ENCODE measurements at places on chromosomes 11 and 22. TPM values are rescaled to one million over a fixed set of nuclear protein-coding genes. Genes with fewer than 3 reads are reported as not detected.

The ESAM gene
- not detected for polyA plus RNA-seq

The F2 gene
- 0.03 TPM for polyA plus RNA-seq

DNA sequence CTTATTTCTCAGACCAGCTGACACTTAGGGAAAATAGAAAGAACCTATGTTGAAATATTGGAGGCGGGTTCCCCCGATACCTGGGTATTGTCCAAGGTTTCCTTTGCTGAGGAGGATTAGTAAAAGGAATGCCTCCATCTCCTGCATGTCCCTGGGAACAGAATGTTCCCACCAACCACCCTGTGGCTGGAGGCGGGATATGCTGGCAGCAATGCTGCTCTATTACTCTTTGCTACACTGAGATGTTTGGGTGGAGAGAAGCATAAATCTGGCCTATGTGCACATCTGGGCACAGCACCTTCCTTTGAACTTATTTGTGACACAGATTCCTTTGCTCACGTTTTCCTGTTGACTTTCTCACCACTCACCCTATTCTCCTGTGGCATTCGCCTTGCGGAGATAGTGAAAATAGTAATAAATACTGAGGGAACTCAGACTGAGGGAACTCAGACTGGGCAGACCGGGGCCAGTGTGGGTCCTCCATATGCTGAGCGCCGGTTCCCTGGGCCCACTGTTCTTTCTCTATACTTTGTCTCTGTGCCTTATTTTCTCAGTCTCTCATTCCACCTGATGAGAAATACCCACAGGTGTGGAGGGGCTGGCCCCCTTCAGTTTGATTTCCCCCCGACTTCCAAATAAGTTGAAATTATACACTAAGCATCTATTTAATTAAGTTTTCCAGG lies 32.1 kb downstream of the IGLL1 start:
- no peak for DNase-seq

DNA sequence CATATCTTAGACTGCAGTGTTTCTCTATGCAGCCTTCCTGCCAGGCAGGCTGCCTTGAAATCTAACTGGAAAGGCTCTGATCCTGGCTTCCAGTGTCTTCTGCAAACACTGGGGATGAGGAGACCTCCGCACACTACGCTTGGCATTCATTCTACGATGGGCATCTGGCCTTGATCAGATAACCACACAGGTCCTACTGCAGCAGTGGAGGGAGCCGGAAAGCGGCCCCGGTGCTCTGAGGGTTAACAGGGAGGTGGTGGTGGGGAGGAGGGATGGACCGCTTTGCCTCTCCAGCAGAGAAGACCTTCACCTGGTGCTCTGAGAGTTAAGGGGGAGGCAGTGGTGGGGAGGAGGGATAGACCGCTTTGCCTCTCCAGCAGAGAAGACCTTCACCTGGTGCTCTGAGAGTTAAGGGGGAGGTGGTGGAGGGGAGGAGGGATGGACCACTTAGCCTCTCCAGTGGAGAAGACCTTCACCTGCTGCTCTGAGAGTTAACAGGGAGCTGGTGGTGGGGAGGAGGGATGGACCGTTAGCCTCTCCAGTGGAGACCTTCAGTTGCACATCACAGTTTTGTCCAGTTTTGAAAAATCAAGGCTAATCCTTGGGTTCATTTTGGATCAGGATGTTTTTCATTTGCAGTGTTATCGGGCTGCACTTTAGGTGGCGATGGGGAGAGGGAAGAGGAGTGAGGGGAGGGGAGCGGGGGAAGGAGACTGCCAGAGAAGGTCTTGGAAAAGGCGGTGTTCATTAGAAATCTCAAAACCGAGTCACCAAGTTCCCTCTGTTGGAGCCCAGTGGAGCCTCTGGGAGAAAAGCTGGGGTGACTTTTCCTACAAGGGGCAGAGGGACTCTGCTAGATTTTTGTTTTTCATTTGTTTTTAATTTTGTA lies 5.6 kb downstream of the GAL start:
- no peak for DNase-seq

DNA sequence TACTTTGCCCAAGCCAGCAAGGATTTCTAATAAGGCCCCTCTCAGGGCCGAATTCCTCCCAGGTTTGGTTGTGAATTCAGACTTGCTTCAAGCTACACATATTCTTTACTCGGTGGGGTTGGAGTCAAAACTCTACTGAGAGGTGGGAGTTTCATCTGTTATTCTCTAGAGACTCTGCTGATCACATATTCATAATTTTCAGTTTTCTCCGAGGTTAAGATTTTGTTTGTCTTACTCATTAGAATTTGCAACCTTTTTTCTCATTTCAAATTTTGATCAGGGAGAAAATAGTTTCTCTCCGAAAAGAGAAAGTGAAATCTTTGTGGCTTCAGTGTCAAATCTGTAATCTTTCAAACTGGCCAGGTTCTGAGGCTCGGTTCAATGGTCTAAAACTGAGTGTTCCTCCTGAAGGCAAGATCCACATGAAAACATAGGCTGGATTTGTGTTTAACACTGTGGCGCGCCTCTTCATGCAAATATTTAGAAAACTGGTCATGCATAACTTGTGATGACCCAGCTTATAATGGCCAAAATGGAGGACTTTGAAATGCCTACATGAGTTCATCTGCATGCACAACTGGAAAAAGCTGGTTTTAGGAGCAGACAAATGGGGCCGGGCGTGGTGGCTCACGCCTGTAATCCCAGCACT lies 21.5 kb upstream of the GSTP1 start:
- no peak for DNase-seq

The MMP20 gene
- not detected for polyA plus RNA-seq

GRCh38 chr22:35475545-35475944 lies 65.1 kb upstream of the RASD2 start:
- DNase-seq, result no peak

DNA sequence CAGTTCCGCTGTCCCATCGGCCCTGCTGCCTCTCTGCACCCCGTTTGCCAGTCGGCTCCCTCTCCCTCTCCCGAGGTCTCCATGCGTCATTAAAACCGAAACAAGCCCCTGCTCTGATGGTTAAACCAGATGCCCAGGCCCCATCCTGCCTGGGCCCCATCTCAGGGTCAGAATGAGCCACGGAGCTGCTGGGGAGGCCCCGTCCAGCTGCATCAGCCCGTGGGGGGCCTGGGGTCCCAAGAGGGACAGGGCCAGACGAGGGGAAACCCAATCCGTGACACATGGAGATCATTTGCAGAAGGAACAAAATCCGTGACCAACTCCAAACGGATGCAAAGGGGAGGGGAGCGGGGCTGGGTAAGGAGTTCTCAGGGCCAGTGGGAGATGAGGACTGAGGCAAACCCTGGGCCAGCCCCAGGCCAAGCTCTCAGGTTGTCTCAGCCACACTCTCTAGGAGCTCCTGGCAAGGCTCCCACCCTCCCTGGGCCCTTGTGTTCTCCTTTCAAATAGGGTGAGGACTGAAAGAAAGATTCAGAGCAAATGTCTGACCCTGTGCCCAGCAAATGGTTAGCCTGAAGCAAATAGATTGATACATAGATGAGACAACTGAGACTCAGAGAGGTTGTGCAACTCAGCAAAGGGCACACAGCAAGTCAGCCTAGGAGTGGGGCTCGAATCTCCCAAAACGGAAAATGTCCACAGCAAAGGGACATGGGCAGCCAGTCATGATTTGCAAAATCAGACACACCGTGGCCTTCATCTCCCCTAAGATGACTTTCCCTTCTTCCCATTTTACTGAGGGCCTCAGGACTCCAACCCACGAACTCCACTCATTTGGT lies 162.1 kb downstream of the MN1 start:
- no peak for DNase-seq

The MMP27 gene
- not detected for polyA plus RNA-seq

The SERPIND1 gene
- polyA plus RNA-seq, result not detected

DNA sequence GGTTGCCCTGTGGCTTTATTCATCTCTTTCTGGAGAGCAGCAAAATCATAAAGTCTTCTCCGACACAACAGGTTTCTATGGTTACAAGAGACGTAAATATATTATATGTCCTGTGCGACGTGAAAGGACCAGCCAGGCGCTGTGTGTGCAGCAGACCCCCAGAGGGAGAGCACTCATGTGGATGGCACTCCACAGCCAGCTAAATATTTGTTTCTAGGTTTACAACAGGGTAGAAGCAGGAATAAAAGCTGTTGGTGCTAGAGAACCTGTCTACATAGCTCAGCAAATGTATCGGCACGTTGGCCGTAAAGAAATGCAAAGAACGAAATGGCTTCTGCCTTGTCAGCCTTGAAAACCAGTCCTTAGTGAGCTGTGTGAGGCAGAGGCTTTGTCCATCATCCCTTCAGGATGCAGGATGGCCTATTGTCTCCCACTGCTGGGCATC lies 133.8 kb upstream of the PITPNB start:
- no peak for DNase-seq

DNA sequence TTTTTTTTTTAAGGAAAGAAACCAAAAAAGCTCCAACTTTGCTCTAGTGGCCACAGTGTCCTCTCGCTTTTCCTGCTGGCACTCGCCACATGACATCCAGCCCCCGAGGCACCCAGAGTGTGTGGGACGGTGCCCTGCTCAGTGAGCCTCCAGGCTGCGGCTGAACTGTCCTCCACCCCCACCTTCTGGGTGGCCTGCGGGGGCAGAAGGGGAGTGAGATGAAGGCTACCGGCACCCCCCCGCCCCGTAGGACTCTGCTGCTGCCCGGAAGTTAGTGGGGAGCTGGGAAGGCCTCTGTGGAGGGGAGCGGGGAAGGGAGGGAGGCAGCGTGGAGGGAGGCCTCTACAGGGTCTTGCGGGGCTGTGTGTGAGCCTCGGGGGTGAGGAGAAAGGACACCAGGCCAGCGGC lies 264.4 kb downstream of the CTTN start:
- no peak for DNase-seq

The MRGPRE gene
- polyA plus RNA-seq, result not detected

- DNase-seq, result peak; percentile 17
Measured at GRCh38 chr11:45556851-45557707, 108.3 kb downstream of the CHST1 start.

DNA sequence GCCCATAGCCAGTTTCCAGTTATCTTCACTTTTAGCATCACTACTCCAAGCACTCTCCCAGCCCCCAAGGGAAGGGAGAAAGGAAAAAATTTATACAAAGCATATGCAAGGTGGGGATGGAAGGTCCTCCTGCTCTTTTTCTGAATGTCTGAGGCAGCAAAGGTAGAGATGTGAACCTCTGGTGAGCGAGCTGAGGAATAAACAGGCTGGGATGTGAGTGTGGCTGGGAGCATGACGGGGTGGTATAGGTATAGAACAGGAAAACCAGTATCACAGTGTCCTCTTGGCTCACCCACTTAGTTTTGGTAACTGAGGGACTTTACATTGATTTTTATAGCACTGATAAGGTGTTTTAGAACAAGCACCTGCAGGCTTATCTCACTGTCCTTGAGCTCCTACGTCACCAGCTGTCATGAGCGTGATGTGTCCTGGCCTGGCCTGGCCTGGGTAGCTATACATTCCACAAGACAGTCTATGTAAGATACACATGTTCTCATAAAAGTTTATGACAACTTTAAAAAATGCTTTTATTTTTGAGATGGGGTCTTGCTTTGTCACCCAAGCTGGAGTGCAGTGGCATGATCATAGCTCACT lies 10.3 kb upstream of the POLD3 start:
- no peak for DNase-seq

GRCh38 chr11:46337626-46338345 lies 9.5 kb upstream of the DGKZ start:
- DNase-seq, result no peak

GRCh38 chr11:113881856-113882255 lies 6.5 kb upstream of the USP28 start:
- no peak for DNase-seq

The CD248 gene
- polyA plus RNA-seq, result 0.04 TPM

- no peak for DNase-seq
Measured at GRCh38 chr11:122165607-122166371, 49.8 kb upstream of the BLID start.

- DNase-seq, result no peak
Measured at GRCh38 chr11:110349138-110349996, 53.0 kb upstream of the RDX start.

DNA sequence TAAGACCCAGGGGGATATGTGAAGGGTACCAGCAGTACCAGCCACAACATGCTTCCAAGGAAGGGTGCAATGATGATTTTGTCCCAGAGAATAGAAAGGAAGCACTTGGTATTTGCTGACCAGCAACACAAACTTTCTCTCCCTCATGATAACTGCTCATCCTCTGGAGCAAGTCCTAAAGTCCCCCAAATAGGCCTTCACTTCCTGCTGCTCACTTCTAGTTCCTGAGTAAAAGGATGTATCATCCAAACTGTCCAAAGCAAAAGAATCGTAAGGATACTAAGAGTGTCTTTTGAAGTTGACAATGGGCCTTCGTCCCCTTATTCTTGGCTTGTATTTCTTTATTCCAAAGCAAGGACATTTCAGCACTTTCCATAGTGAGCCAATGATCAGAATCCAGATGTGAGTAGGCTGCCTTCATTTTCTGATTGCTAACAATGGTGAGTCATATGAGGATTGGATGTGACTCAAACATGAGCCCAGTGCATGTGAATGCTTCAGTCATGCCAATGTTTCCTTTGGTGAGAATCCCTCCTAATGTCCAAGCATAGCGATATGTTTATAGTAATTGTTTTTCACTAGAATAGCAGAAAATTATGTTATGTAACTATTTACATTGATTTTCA lies 243.4 kb upstream of the POU2AF2 start:
- peak; percentile 31 for DNase-seq

DNA sequence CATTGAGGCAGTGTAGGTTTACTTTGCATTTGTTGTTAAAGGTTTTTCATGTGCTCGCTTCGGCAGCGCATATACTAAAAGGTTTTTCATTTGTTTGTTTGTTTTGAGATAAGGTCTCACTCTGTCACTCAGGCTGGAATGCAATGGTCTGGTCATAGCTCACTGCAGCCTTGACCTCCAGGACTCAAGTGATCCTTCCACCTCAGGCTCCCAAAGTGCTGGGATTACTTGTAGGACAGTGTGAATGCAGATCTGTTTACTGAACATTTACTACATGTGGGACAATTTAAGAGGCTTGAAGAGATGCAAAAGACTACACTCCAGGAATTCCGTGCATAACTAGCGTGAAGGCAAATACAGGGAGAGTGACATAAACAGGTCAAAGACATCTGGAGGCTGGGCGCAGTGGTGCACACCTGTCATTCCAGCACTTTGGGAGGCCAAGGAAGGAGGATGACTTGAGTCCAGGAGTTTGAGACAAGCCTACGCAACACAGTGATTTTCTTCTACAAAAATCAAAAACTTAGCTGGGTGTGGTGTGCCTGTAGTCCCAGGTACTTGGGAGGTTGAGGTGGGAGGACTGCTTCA lies 34.1 kb downstream of the YPEL1 start:
- DNase-seq, result no peak

- DNase-seq, result no peak
Measured at GRCh38 chr11:31619980-31620379, 110.4 kb downstream of the ELP4 start.

- DNase-seq, result no peak
Measured at GRCh38 chr22:33577862-33578411, 342.3 kb downstream of the LARGE1 start.
